8988T (cell line): ENCODE measurements at places on chromosomes 7 and 10.
A peak's percentile ranks its signal among the peaks of the same experiment; 100 is the strongest.

GRCh38 chr7:119197877-119198527 is 973.5 kb downstream of the ANKRD7 start:
- DNase-seq: no peak

GRCh38 chr7:30795161-30795948 is 24.1 kb downstream of the MINDY4 start:
- no peak for DNase-seq

- no peak for DNase-seq
These were observed 572.6 kb downstream of the DNAJB6 start for GRCh38 chr7:157909370-157909769.

DNA sequence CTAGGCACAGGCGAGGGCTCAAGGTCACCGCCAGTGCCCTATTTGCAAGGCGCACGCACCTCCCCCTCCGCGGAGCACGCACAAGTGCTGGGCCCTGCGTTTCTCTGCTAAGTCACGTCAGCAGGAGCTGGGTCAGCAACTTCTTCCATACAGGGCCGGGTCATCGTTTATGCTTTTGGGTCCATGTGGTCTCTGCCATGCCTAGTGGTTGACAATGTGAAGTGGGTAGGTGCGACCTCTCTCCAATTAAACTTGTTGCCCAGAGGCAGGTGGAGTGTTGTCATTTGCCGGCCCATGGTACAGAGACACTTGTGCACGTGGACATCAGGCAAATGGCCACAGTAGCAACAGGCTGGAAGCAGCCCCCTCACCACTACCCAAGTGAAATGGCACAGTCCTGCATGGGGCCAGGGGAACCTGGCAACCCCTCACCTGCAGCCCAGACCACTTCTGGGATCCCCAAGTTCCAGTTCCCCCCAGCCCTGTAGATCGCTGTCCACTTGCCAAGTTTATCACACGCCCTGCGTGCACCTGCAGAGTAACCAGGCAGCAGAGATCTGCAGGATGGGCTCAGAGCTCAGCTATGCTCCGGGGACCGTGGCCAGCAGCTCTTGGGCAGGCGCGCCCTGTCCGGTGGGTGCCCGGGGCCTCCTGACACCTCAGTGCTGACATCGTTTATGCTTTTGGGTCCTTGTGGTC is 86.1 kb upstream of the PPP2R2D start:
- DNase-seq: peak; percentile 4

DNA sequence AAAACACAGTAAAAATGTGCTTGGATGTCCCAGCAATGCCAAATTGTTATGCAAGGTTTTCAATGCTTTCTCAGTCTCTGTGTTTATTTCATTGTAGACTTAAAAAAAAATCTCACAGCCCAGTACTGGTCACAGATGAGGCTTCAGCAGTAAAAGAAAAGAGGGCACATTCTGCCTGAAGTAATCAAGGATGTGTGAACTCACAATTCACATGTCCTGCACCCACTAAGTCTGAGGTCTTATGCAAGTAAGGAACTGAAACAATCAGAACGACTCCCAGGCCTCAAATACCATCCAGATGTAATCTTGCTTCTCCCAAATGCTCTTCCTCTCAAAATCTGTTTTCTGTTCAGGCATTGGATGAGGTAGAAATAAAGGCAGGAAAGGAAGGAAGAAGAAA is 33.7 kb downstream of the ADRB1 start:
- no peak for DNase-seq

DNA sequence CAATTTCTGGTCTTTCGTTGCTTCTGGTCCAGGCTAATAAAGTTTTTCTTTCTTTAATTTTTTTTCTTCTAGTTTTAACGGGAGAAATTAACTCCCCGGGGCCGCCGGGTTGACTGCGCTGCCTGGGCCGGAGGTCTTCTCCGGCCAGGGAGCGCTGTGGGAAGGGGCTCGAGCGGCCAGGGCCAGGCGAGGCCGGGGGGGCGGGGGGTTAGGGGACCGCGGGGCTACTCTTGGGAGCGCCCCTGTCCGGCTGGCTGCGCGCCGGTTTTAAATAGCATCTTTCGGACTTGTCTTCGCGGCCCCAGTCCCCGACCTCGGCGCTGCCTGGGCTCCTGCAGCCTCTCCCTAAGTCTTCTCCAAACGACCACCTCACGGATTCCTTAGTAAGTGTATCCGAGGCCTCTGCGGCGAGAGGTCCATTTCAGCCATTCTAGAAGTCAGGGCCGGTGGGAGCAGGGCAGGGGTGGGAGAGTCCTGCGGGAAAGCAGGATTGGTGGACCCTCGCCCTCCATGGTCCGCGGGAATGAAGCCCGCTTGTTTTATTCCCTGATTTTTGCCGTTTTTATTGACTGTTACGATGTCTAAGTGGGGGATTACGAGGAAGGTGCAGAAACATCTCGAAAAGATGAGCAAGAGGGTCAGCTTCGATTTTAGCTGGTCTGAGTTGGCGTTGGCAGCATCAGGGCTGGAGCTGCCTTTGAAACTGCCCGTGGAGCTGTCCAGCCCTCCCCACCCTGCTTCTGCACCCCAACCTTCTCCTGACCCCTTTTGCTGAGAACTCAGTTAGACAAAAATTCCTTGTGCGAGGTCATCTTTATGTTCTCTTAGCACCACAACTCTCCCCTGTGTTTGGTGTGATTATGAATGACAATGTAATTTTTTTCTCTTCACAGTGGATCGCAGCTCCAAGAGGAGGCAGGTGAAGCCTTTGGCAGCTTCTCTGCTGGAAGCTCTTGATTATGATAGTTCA is 555 bp downstream of the PHF14 start:
- DNase-seq: no peak

DNA sequence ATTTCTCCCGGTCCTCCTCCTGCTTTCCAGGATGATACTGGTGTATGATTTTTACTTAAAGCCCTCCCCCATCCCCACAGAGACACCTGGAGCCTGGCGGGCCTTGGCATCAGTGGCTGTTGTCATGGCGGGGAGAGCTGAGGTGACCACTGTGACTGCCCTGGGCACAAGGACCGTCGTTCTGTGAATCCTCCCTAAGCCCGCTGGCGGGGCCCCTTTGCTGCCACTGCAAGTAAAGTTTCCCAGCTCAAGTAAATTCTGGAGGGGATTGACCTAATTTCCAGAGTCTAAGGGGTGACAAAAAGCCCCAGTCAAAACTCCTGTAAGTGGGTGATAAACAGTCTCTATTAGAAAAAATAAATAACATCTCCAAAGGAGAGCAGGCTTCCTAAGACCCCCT is 393.2 kb upstream of the PODXL start:
- DNase-seq: no peak

GRCh38 chr10:103605359-103606096 is 112.0 kb downstream of the NEURL1 start:
- peak; percentile 89 for DNase-seq

DNA sequence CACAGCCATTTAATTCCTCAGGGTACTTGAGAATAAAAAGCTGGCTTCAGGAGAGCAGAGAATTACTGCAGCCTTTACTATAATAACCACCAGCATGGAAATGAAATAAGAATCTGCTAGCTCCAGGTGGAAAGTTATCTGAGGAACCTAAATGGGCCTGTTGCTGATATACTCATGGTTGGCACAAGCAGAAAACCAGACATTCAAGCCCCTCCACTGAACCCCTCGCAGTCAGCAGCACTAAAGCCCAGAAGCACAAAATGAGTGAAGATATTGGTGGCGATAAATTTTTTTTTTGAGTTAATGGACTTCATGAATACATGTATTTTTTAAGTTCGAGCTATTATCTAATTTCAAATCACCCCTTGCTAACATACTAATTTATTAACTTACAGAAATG is 303.9 kb upstream of the NRP1 start:
- no peak for DNase-seq

- DNase-seq: no peak
These were observed 8.9 kb upstream of the CUBN start for GRCh38 chr10:17138460-17139042.

GRCh38 chr10:84160663-84161362 is 12.8 kb upstream of the GPR15LG start:
- DNase-seq: no peak

DNA sequence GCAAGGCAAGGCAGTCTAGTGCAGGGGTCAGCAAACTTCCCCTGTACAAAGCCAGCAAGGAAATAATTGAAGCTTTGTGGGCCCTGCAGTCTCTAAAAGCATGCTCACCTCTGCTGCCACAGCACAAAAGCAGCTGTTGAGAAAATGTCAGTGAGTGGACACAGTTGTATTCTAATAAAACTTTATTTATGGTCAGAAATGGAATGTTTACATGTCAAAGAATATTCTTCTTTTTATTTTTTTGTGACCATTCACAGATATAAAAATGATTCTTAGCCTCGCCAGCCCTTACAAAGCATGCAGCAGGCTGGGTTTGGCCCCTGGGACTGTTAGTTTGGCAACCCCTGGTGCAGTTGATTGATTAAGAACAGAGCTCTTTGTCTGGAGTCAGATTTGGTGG is 192.4 kb downstream of the BUB3 start:
- DNase-seq: no peak

- DNase-seq: no peak
These were observed 121.7 kb downstream of the WDFY4 start for GRCh38 chr10:48806342-48806741.

- no peak for DNase-seq
These were observed 920.9 kb downstream of the LRMDA start for GRCh38 chr10:76352300-76352699.

- DNase-seq: no peak
These were observed 109.0 kb downstream of the FZD1 start for GRCh38 chr7:91373111-91373800.

GRCh38 chr7:105920766-105921165 is 42.3 kb upstream of the CDHR3 start:
- no peak for DNase-seq

- no peak for DNase-seq
These were observed 26.1 kb downstream of the BCCIP start for GRCh38 chr10:125849448-125849847.

GRCh38 chr7:21454182-21454581 is 26.3 kb downstream of the SP4 start:
- DNase-seq: no peak

DNA sequence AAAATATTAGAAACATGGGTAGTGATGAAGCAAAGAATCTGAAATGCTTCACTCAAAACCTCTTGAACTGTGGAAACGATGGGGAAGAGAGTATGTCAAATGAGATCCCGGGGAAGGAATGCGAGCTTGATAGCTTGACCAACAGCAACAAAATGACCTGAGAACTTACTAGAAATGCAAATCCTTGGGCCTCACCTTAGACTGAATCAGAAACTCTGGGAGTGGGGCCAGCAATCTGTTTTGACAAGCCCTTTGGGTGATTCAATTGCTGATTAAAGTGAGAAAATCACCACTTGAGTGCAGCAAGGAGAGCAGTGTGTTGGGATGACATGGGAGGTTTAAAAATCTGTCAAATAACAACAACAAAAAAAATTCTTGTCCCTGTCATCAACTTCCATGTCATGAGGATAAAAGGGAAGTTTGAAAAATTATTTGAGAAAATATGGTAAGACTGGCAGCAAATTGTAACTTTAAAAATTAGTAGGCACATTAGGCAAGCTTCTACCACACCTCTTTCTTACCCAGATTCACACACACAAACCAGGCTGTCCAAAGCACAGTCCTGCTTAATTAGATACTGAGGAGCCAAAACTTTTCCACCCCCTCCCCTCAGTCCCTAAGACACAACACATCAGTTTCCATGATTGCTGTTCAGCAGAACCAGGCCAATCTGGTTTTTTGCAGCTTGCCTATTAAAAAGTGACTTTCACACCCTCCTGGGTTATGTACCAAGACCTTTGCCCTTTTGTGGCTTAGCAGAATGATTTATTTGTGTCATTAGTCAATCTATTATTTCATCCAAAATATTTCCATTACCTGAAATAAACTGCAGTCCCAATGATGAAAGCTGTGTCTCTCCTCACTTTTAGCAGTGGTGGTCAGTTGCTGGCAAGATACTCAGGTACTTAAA is 15.6 kb downstream of the CALCR start:
- DNase-seq: no peak

GRCh38 chr10:91941426-91941825 is 17.9 kb downstream of the BTAF1 start:
- DNase-seq: no peak

GRCh38 chr7:40199076-40199802 is 64.4 kb downstream of the SUGCT start:
- DNase-seq: no peak

GRCh38 chr7:128206747-128207500 is 34.2 kb upstream of the LEP start:
- DNase-seq: no peak

- DNase-seq: no peak
These were observed 501 bp downstream of the TFPI2 start for GRCh38 chr7:93890041-93890463.

GRCh38 chr7:138961159-138961558 is 20.0 kb downstream of the KIAA1549 start:
- DNase-seq: no peak

- DNase-seq: no peak
These were observed 265.3 kb downstream of the ELFN1 start for GRCh38 chr7:1935176-1936005.
